ENCODE measurements at places on chromosomes 1 and 21.
A peak's percentile ranks its signal among the peaks of the same experiment; 100 is the strongest.

GRCh38 chr1:35857830-35858229, 25.2 kb upstream of the AGO1 start:
- no peak for DNase-seq

DNA sequence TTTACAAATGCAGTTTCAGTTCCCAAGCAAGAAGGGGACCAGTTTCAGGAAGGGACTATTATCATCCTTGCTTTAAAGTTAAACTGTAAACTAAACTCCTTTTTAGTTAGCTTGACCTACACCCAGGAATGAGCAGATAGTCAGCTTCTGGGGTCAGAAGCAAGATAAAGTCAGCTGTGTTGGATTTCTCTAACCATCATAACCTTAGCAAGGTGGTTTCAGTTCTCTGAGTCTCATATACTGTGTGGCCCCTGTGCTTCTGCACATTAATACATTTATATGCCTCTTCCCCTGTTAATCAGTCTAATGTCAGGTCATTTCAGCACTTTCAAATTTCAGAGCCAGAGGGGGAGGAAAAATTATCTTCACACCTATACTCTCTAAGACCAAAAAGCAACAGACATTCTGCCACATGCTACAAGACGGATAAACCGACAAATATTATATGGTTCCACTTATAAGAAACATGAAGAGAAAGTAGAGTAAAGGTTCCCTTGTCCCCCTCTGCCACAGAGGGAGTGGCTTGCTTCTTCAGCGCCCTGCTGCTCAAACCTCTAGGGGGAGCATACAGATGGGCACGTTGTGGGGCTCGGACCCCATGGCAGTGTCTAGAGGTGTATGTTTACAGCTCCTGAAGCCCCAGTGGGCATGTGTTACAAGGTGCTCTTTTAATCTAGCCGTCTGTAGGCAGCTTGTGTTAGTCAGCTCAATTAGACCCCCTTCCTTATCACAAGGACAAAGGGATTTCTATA, 89.1 kb downstream of the SMYD3 start:
- no peak for DNase-seq

DNA sequence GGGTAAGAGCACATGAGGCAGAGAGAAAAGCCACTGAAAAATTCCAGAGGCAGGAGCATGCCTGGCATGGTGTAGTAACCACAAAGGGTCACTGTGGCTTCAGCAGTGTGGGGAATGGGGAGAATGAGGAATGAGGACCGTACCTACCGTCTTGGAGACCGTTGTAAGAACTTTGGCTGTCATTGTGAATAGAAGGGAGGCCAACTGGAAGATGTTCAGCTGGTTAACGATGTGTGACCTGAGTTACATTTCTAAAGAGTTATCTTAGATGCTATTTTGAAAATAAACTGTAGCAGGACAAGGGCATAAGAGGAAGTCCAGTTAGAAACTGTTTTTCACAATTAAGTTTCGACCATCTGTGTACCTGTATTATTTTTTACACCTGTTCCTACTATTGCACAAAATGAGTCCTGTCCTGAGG, 365.5 kb upstream of the SGIP1 start:
- DNase-seq = no peak

DNA sequence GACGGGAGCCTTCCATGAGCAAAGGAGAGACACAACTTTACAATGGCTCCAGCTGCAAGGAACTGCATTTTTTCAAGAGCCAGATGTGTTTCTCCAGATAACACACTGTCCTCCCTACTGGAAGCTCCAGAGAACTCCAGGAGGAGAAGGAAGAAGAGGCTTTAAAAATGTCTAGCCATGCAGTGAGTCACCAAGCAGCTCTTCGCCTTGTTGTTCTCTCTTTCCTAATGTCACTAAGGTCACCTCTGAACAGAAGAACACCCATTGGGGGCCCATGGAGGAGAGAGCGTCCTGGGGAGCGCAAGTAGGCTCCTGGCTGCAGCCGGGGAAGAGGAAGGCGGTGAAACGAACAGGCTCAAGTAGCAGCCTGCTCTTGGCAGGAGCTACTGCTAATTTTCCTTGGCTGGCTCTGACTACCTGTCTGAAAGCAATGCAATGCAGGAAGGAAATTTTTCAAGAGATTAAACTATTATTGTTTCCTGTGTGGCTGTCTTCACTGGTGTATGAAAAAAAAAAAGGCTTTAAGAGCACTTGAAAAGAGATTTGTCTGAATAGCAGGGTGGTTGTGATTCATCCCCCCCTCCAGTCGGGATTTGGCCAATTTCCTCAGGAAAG, 321.9 kb downstream of the SETD4 start:
- DNase-seq = no peak

GRCh38 chr1:3821908-3822307, 25.6 kb upstream of the LRRC47 start:
- no peak for DNase-seq

DNA sequence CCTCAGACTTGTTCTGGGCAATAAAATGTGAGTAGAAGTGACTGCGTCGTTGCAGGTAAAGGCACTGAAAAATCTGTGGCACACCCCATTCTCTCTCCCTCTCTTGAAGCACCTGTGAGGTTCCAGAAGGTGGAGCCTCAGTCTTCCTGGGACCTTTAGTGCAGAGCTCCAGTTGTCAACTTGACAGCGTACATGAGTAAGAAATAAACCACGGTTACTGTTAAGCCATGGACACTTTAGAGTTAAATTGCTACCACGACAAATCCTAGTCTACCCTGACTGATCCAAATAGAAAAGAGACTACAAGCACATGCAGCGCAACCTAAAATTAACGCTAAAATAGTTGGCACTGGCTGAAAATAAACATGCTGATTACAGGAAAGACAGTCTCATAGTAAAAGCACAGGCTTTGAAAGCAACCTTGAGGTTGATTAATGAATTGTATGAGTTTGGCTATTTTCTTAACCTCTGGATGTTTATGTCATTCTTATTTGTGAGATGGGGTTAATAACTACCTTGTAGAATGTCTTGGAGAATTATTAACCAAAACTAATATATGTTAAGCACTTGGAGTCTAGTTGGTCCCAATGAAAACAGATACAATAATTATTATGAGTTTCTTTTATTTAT, 93.0 kb upstream of the PLPPR4 start:
- DNase-seq = no peak

DNA sequence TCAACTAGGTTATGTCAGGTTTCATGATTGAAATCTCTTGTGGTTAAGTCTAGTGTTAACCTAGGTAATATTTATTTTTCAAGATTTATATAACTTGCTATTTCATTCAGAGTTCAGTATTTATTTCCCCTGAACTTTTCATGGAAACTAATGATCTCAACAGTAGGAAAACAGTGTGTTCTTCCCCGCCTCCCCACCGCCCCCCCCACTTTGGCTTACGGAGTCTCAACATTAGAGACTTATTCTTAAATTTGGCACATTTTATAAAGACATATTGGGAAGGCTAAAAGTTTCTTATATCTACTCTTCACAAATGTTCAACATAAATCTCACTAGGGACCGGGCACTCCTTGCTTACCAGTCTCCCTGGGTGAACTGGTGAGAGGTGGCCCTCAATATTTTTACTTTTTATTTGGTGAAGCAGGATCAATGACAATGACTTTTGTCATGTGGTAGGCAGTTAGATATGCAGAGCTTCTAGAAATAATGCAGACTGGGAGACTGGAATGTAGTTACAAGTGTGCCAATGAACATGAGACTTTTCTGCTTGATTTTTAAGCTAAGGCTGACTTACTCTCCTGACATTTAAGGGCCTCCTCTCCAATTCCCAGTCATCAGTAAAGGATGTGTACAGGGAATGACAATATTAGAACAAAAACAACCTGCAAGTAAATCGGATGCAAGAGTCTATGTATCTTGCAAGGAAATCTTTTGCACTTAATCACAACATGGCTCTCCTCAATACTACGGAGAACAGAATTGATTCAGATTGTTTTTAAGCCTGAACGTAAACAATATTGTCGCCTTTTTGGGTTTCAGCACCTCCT, 1.7 kb upstream of the MAN1A2 start:
- no peak for DNase-seq

DNA sequence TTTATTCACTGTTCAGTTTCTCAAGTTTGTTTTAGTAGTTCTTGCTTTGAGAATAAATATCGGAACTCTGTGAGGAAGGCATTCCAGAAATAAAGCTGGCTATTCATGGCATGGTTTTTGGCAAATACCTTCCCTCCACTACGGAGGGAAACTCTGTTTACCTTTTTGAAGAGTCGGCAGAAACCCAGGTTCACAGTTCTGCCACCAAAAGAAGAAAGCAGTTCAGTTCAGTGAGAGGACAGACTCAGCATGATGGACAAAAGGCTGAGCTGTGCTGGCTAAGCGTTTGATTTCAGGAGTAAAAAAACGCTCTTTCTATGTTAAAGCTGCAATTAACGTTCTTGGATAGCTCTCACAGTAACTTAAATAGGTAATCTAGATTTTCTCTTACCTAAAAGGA, 42.4 kb downstream of the CNN3 start:
- no peak for DNase-seq

DNA sequence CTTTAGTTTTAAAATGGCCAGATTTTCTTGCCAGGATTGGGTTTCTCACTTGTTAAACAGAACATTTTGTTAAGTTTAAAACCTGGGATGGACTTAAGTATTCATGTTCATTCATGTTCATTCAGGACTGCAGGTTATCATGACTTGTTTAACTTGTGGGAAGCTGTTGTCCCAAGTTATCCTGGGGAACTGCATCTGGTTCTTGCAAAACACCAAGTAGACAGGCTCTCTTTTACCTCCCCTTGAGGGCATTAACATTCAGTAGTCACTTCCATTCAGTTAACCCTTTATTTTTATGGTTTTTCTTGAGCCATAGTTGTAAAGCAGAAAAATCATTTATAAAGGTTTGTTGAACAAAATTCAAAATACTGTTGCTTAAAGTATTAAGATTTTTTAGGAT, 8.1 kb downstream of the SOD1 start:
- no peak for DNase-seq

DNA sequence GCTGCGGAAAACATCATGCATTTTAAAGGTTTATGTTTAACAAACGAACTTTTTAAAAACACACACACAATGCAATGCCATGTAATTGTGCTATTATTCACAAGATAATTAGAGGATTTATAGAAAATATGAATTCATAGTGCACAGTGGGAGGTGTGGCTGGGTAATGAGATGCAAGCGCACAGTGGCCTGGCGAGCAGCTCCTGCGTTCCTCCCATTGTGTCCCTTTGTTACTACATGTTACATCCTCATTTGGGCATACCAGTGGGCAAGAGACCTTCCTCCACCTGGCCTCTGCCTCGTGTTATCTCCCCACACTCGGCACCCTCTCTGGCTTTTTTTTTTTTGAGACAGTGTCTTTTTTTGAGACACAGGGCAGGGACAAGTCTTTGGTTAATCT, 30.0 kb upstream of the TENT5B start:
- DNase-seq = no peak

DNA sequence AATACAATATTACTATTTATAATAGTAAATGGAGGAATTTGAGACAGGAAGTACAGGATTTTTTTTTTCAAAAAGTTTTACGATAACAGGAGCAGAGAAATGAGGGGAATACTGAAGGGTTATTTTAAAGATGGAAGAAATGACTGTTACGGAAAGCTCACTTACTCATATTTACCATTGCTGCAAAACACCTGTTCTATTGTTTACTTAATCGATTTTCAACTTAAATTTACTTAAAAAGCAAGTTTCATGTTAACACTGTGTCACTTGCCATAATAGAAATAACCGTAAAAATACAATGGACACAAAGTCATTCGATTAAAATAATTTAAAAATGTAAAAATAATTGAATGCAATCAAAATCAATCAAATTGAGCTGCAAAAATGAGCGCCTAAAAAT, 3.4 kb upstream of the EXO1 start:
- no peak for DNase-seq

DNA sequence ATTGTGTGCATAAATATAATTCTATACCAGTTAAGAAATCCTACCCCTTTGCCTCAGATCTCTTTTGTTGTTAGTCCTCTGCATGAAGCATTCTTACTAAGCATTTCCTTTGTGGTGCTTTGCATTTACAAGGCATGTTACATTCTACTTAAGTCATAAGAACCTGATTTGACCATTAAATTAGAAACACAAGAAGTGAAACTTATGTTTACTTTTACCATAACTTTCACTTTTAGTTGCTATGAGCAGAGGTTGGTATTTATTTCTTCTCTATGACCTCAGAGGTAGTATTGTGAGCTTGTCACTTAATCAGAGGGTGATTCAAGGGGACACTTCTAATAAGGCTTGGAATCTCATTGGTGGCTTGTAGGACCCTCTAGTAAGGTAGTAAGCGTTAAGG, 9.0 kb downstream of the FAM20B start:
- DNase-seq = peak; percentile 73

- DNase-seq = no peak
Observed at GRCh38 chr1:217539510-217539909, 91.4 kb downstream of the GPATCH2 start.

- DNase-seq = no peak
Observed at GRCh38 chr21:34765619-34766018, 96.8 kb downstream of the CLIC6 start.

- DNase-seq = no peak
Observed at GRCh38 chr1:220269036-220269435, 3.2 kb downstream of the RAB3GAP2 start.

DNA sequence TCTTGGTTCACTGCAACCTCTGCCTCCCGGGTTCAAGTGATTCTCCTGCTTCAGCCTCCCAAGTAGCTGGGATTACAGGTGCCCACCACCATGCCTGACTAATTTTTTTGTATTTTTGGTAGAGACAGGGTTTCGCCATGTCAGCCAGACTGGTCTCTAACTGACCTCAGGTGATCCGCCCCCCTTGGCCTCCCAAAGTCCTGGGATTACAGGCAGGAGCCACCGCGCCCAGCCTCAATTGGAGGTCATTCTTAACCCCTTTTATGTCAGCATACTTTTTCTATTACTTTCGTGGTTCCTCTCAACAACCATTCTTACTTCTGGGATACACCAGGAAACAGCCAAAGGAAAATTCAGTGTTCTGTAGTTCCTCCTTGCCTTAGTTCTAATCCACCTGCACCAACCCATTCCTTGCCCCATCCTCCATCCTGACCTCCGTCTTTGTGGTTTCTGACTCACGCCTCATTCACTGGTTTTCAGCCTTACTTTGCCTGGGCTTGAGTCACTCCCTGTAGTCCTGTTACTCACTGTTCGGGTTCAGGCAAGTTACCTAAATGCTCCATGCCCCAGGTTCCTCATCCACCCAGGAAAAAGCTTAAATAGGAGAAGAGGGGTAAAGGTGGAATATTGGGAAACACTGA, 12.9 kb upstream of the BCL10 start:
- DNase-seq = no peak

GRCh38 chr1:202416641-202417040, 68.1 kb downstream of the PPP1R12B start:
- no peak for DNase-seq

DNA sequence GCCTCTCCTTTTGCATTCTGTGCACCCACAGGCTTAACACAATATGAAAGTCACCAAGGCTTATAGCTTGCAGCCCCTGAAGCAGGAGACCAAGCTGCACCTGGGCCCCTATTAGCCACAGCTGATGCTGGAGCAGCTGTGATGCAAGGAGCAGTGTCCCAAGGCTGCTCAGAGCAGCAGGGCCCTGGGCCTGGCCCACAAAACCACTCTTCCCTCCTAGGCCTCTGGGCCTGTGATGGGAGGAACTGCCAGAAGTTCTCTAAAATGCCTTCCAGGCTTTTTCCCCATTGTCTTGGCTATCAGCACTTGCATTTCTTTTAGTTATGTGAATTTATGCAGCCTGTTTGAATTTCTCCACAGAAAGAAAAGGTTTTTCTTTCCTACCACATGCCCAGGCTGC, 89.5 kb upstream of the KCTD3 start:
- no peak for DNase-seq

GRCh38 chr21:15449556-15449955, 280.2 kb upstream of the USP25 start:
- DNase-seq = no peak

GRCh38 chr1:88266051-88266450, 418.0 kb upstream of the PKN2 start:
- no peak for DNase-seq

- no peak for DNase-seq
Observed at GRCh38 chr1:181783208-181783607, 278.3 kb downstream of the ZNF648 start.

Data from GM10248 (cell line).